A549 treated with CORT108297 at 1 μM for 4 hours (cell line): ENCODE measurements at places on chromosomes 2 and 18. TPM values are rescaled to one million over a fixed set of nuclear protein-coding genes. Genes with fewer than 3 reads are reported as not detected.

The ZEB2 gene
- 3.4 to 8.0 TPM (median 5.3 TPM) in 5 replicates for total RNA-seq

The ITGB6 gene
- 0.89 to 1.5 TPM (median 1.1 TPM) in 5 replicates for total RNA-seq

The PXDN gene
- total RNA-seq = 8.1 to 14.4 TPM (median 12.3 TPM) in 5 replicates

The TUBA4B gene
- total RNA-seq = 0.30 to 0.56 TPM (median 0.37 TPM) in 5 replicates

The CREG2 gene
- total RNA-seq = 6.9 to 11.3 TPM (median 10.2 TPM) in 5 replicates

The RSAD2 gene
- total RNA-seq = 0.17 to 0.89 TPM (median 0.25 TPM) in 5 replicates

The BCL11A gene
- 0.04 to 0.20 TPM (median 0.10 TPM) in 4 of 5 replicates, not detected in the other for total RNA-seq

The SIX3 gene
- 0.36 to 0.58 TPM (median 0.52 TPM) in 5 replicates for total RNA-seq

The GAREM1 gene
- 2.8 to 4.3 TPM (median 3.3 TPM) in 5 replicates for total RNA-seq

The COL3A1 gene
- total RNA-seq = 0.10 to 0.27 TPM (median 0.26 TPM) in 5 replicates

The SP140 gene
- 0.10 to 0.45 TPM (median 0.16 TPM) in 3 of 5 replicates, not detected in the others for total RNA-seq

The REV1 gene
- total RNA-seq = 8.8 to 11.9 TPM (median 10.7 TPM) in 5 replicates

The TWIST2 gene
- total RNA-seq = 10.5 to 20.7 TPM (median 19.4 TPM) in 5 replicates

The ALPG gene
- total RNA-seq = 0.12 to 0.22 TPM (median 0.16 TPM) in 5 replicates

The VSNL1 gene
- total RNA-seq = not detected in 5 replicates

The POMC gene
- total RNA-seq = not detected in 5 replicates

The UPP2 gene
- not detected in 5 replicates for total RNA-seq
